ENCODE measurements at places on chromosomes 3 and 15. TPM values are rescaled to one million over a fixed set of nuclear protein-coding genes. Genes with fewer than 3 reads are reported as not detected.
A peak's percentile ranks its signal among the peaks of the same experiment; 100 is the strongest.

GRCh38 chr3:52293491-52294319 lies 6.1 kb downstream of the GLYCTK start:
- DNase-seq = no peak
- no peak overlapping the region for H3K27ac ChIP-seq
- no peak overlapping the region for H3K4me3 ChIP-seq
- H3K4me1 ChIP-seq = peaks cover 26% of the 10 kb centered on the region
- peaks cover 12% of the 10 kb centered on the region for H3K36me3 ChIP-seq

The PLA2G4E gene
- not detected for total RNA-seq

DNA sequence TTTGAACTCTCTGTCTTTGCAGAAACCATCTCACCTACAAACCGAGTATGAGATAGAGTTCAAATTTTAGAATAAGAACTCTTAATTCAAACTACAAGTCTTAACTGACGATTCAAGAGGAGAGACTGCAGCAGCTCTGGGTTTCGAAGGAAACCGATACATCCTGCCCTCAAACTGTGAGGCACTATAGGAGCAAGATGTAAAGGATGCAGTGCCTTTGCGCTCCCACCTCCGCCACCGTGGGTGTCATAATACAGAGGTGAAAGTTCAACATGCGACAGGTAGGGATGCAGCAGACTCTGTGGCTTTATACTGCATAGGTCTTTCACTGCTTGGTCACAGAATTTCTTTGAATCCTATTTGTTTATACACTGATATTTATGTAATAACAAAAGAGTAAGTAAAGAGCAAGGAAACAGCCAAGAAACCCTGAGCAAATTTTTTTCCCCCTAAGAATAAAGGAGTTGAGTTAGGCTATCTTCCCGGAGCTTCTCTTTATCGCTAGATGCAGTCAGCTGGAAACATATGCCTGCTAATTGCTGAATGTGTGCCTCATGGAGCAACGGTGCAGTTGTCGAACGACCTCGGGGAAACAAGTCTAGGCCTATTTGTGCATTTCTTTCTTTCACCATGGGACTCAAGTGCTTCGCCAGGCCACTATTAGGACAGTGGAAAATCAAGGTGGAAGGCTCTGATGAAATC lies 1097.6 kb upstream of the CFAP20DC start:
- H3K4me3 ChIP-seq = no peak overlapping the region
- peaks cover 6% of the 10 kb centered on the region for H3K4me1 ChIP-seq
- DNase-seq = peak; percentile 37
- no peaks in the 10 kb centered on the region for H3K36me3 ChIP-seq

- no peaks in the 10 kb centered on the region for H3K36me3 ChIP-seq
- H3K27me3 ChIP-seq = no peaks in the 10 kb centered on the region
- no peak for DNase-seq
- no peak overlapping the region for H3K27ac ChIP-seq
Measured at GRCh38 chr3:110918963-110919362, 152.7 kb upstream of the NECTIN3 start.

The SLC38A3 gene
- not detected for total RNA-seq

The ILDR1 gene
- not detected for total RNA-seq

DNA sequence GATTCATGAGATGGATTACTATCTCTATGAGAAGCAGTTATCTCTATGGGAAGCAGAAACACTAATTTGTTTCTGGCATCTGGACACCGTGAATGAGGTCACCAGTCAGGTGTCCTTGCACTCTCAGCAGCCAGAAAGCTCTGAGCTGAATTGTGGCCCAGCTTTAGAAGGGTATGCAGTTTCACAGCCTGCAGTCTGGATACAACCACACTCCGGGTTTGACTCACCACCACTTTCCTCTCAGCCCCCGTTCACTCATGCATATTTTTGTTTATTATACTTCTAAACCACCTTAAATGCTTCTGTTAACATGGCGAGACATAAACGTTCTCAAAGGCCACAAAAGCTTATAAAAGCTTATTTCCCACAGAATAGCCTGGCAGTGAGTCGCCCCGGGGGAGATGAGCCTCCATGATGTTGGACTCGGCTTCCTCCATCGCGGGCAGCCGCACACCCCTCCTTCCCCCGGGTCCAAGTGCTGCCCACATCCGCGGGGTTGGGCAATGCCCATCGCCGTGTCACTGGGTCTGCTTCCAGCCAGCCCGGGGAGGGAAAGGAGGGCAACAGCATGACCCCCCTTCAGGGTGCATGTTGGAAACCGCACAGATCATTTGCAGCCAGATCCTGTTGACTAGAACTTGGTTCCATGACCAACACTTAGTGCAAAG lies 16.8 kb upstream of the SLC41A3 start:
- H3K36me3 ChIP-seq = no peaks in the 10 kb centered on the region
- no peaks in the 10 kb centered on the region for H3K4me1 ChIP-seq
- H3K27ac ChIP-seq = no peak overlapping the region
- DNase-seq = peak; percentile 2
- H3K4me3 ChIP-seq = no peak overlapping the region

Data from activated CD8-positive, alpha-beta T cell treated with anti-CD3 and anti-CD28 coated beads, Interleukin-2, amount 10 ng/mL, durations not matched to agents 7 days and 5 days (primary cell).